ENCODE measurements at places on chromosomes 2 and 18.

DNA sequence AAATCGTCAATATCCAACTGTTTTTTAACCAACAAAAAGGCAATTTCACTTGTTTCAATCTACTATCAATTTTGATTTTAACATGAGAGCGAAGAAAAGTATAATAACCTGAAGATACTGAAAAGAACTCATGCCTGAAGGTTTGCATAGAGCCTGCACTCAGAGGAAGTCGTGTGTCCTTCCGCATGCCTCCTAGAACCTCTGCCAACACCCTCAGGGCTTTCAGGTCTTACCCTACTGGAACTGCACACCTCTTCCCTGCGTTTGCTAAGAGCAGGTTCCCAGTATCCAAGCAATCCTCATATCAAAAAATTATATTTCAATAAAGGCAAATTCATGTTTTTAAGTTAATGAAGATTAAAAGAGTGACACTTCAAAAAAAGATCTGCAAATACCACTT is 74.7 kb downstream of the PIAS2 start:
- no peak for DNase-seq

DNA sequence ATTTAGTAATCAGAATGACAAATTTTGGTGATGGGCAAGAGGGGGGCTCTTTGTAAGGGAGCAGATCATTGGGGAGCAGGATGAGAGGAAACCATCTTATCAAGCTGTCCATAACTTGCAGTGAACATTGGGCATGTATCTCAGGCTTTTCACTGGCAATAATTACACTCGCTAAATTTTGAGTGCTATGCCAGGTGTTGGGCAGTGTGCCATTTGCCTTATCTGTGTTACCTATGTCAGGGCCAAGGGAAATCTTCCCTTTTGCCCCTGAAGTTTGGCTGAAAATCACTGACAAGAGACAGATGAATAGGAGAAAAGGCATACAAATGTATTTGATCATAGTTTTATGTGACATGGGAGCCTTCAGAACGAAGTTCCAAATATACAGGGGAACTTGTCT is 39.0 kb downstream of the NOSTRIN start:
- no peak for DNase-seq

DNA sequence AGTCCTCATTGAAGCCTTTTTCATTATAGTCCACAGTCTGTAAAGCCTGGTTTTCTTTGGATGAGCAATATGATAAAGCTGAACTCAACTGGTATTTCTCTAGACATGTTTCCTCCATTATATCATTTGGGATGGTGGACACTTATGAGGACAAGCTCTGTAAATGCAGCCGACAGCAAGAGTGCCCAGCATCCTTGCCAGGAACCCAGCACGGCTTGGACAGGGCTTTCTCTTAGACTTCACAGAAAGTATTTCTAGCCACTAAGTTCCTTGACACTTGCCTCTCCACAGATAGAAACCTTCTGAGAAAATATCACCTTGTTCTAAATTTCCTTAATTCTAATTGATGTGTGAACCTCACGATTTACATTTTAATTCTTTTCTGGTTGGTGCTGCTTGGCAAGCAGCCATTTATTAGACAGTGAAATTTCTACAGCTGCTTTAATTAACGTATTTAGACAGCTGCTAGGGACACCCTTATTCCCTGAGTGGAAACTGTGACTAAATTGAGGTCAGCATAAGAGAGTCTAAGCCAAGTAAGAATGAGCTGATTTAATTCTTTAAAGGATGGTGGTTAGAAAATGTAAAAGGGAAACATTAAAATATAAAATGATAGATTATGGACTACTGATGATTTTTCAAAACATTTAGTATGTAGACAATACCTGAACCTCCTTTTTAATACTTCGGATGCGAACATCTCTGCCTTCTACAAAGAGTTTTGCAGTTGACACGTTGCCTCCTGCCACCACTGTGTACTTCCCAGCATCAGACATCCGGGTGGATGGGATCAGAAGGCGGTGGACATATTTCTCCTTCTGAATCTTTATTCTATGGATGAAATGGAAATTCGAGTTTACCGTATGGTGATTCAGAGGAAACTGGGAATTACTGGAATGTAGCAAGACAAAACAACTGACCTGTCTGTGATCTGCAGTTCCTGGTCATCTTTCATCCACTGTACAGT is 39.8 kb downstream of the TTN start:
- peak; percentile 26 for DNase-seq

- DNase-seq, result no peak
These were observed 67.3 kb upstream of the CABLES1 start for GRCh38 chr18:23068011-23068410.

GRCh38 chr2:160498137-160498536 is 4.5 kb upstream of the RBMS1 start:
- DNase-seq, result no peak

DNA sequence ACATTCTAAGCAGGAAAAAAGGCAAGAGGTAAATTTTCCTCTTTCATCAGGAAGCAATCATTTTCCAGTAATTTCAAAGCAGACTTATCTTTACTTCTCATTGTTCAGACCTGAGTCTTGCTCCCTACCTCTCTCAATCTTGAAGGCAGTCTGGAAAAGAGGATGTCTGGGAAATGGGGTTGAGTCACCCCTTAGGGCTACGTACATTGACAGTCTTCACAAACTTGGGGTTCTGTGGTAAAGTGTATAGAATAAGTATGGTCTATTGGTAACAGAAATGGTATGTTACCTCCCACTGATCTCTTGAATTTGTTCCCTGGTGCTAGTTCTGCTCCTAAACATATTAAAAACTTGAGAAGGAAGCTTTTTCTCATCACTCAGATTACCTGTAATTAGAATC is 361.3 kb downstream of the SS18 start:
- DNase-seq, result no peak

DNA sequence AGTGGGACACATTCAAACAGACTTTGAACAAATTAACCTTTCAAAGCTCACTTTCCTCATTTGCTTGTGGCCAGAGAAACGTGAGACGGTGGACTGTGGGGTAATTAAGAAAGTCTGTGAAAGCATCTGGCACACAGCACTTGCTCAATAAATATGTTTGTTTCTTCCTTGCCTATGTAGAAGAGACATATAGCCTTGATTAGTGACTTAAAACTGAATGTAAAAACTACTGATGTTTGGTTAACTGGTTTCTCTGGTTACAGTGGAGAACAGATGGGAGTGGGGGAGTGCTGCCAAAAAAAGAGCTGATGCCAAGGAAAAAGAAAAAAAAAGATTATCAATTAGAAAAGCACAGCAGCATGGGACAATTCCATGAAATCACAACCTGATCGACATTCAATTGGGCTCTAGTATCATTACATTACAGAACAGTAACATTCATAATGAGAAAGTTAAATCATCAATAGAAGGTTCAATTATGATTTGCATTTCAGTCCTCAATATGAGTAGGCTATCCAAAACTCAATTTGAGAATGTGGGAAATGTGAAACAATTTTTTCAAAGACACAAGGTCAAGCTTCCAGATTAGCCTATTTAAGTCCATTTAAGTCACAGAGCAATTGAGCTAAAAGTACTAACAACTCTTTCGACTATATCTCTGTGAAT is 14.7 kb downstream of the CUL3 start:
- DNase-seq, result peak; percentile 30

- DNase-seq, result peak; percentile 76
These were observed 191.4 kb downstream of the SPP2 start for GRCh38 chr2:234241656-234242458.

GRCh38 chr2:85395912-85396475 is 14.2 kb downstream of the CAPG start:
- DNase-seq, result no peak

DNA sequence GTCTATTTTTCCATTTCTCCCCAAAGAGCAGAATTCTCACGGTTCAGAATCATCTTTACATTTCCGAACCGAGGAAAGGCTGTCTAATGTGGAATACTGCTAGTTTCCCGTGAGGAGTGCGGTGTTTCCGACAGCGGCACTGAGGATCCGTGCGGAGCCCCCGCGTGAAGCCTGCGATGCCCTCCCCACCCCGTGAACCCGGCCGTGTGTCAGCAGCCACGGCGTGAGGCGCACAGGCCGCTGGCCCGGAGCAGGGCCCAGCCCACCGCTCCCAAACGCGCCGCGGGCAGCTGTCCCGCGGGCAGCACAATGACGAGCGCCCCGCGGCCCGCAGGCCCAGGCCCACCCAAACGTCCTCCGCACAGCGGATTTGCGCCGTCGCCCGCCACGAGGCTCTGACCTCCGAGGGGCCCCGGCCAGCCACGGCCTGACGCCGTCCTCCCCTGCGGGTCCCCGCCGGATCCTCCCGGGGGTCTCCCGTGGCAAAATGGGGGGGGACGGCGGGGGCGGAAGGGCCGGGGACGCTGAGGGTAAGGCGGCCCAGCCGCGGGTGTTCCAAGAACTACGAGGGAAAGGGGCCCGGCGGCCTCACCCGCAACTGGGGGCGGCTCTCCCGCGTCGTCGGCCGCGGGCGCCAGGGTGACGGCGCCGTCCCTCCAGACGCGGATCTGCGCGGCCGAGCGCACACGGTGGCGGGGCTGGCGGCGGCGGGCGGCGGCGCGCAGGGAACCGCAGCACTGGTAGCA is 796 bp downstream of the SPIRE1 start:
- DNase-seq, result peak; percentile 83

DNA sequence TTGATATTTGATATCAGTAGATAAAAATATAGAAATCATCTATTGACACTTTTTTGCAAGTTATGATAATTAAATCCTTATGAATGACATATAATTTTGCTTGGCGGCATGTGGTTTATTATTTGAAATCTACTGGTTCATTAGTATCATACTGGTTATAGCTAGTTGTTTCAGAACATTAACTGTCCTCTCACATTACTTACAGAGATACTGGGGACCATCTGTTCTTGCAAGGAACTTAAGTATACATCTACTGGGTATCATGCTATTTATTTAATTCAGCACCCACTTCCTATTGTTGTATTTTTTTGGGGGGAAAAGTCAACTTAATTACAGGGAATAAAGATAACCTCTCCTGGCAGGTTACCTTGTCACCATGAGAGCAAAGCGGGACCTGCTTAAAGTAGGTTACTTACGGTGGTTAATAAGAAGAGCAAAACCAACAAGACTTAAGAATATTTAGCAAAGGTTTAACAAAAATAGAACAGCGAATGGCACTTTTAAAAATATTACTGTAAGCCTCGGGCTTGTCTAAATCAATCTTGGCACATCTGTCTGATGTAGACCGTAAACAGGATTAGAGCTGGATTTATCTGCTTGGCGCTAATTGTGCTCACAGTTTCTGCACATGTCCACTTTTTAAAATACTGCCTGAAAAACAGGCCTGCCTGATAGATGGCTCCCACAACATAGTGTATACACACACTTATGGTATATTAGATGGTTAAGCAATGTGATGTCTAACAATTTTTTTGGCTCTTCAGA is 41.8 kb downstream of the CERKL start:
- peak; percentile 70 for DNase-seq

GRCh38 chr2:226413498-226414130 is 386.0 kb downstream of the IRS1 start:
- DNase-seq, result no peak

DNA sequence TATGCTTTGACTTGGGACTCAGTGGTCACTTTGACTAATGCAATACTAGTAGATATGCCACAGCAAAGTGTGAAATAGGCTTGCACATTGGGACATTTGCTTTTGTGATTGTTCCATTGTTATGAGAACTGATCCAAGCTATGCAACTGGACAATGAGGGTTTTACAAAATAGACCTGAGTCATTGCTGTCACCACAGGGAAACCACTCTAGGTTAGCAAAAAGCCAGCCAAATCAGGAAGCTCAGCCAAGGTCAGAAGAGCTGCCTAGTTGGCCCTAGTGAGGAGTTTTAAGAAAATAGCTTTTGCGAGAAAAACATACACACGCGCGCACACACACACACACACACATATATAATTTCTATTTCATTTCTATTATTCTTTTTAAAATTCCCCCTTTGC is 452.4 kb upstream of the CDH7 start:
- DNase-seq, result no peak

- DNase-seq, result no peak
These were observed 454.4 kb upstream of the MEIS1 start for GRCh38 chr2:65980531-65980930.

GRCh38 chr2:199378948-199379650 is 78.6 kb downstream of the SATB2 start:
- DNase-seq, result no peak

DNA sequence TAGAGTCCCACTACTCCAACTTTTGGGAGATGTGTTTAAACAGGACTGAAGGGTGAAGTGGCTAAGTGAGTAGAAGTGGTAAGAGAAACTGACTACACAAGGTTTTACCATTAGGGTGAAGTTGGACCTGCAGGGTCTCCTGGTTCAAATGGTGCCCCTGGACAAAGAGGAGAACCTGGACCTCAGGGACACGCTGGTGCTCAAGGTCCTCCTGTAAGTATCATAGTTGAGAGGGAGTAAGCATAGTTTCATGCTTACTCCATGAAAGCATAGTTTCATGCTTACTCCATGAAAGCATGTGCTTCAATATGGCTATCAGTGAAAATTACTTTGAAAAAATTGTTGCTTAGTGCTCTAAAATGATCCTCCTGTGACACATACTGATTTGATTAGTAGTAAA is 19.1 kb downstream of the COL3A1 start:
- DNase-seq, result no peak

GRCh38 chr2:188952901-188953300 is 21.3 kb upstream of the COL3A1 start:
- DNase-seq, result no peak

DNA sequence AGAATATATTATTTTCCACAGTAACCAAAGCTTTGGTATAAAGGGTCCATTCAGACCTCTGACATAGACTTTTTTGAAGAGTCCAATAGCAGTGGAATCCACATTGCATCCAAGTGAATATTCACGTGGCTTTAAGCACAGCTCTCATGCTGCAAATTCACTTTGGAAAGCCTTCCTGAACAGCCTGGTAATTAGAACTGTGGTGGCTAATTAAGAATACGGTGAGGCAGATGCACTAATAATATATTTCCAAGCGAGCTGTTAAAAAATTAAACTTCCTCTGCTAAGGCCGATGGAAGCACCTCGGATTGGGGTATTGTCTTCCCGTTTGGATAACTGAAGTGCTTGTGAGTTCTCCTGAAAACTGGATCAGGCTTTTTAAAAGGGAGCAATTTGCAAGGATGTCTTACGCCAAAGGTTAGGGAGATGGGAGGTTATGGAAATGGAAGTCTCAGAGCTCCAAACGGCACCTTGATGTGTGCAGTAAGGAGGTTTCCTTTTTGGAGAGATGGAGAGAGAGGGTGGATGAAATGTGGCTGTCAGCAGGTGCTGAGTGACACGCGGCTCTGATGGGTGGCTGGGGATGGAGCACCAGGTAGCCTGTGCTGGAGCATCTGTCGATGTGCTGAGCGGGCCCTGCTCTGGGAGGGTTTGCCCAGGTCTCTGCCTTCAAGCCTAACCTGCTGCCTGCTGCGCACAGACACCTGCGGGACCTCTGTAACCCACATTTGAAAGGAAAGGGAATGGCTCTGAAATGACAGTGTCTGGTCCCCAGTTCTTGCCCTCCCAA is 37.5 kb downstream of the CABLES1 start:
- no peak for DNase-seq

DNA sequence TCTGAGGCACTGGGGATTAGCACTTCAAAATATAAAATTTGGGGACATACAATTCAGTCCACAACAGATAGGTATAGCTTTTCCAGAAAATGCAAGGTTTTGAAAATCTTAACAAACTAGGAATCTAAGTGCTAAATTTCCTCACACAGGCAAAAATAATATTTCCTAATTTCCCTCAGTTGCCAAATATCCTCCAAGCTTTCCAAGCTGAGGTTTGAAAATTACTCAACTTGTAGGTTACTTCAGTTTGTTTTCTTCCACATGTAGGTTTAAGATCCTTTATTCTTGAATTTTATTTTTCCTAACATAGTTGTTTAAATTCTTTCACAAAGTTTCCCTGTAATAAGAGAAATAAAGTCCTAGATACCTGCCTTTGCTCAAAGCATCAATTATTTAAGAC is 192.9 kb upstream of the NRXN1 start:
- no peak for DNase-seq

GRCh38 chr2:932320-933115 is 18.1 kb upstream of the SNTG2 start:
- peak; percentile 59 for DNase-seq

Measured in eye (tissue), 1 donor.